Heart left ventricle (tissue), 16 donors: ENCODE measurements at places on chromosomes 11 and 22.

DNA sequence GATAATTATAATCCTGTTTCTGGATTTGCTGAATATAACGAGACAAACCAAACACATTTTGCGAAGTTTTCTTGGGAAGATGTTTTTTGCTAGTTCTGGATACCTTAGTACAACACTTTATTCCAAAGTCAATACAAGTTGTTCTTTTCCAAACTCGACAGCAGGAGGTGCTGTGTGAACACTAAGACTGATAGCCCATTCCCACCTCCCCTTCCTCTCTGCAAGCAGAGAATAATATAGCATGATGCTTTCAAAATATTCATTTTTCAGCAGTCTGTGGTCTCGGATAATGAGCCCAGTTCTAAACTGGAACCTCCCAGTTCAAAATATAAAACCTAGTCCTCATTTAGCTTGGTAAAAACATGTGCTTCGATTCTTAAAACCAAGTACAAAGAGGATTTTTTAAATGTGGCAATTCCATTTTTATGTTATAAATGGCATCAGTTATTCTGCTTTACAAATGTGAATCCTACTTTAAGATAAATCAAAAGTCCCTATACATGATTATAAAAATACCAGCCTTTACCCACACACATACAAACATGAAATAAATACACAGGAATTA lies 129.1 kb downstream of the DCDC1 start:
- no peak for DNase-seq

DNA sequence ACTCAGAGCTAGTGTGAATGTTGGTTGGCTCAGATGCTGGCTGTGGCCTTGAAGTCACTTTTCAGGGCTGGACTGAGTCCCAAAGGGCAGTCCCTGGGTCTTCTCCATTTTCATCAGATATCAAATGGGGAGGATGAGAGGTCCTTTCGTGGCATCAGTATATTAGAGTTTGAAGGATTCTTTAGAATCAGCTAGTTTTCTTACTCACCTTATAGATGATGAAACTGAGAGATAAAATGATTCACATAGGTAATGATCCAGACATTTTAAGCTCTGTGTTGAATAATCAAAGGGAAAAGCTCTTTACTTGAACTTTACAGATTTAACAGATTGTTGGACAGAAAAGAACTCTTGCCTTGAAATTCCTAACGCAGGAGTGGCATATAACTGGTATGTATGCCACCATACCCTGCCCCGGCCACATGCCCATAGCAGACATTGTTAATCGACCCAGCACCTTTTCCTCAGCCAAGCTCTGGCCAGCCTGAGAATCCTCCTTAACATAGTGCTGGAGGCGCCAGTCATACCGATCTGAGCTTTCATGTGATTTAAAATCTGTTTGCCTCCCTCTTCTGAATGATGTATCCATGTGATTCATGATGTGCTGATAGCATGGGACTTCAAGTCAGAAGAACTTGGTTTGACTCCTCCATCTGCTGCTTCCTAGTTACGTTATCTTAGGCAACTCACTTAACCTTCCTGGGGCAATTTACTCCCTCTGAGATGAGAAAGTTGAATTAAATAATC lies 60.0 kb downstream of the BARX2 start:
- DNase-seq, result no peak

GRCh38 chr11:130199792-130200191 lies 40.2 kb downstream of the ST14 start:
- DNase-seq, result no peak

DNA sequence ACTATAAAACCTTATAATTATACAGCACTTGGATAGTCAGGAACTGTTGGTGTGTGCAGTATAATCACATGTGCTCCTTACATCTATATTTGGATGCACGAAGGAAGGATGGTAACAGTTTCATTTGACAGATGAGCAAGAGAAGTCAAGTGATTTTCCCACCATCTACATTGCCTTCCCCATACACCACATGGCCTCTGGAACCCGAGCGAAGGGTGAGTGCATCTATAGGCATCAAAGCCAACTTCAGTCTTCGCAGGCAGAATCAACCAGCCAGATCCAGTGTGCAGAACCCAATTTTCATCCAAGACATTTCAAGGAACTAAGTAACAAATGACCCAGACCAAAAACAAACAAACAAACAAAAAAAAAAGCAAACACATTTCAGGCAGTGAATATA lies 85.1 kb upstream of the BLID start:
- no peak for DNase-seq

DNA sequence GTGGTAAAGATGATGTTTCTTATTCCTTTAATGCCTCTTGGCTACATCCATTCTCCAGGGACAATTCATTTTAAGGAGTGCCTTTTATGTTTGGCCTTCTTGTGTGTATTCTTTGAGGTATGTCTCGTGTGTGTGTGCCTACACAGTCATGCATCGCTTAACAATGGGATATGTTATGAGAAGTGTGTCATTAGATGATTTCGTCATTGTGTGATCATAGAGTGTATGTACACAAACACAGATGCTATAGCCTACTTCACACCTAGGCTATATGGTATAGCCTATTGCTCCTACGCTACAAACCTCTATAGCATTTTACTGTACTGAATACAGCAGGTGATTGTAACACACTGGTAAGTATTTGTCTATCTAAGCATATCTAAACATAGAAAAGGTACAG lies 23.0 kb downstream of the ZNF202 start:
- no peak for DNase-seq

DNA sequence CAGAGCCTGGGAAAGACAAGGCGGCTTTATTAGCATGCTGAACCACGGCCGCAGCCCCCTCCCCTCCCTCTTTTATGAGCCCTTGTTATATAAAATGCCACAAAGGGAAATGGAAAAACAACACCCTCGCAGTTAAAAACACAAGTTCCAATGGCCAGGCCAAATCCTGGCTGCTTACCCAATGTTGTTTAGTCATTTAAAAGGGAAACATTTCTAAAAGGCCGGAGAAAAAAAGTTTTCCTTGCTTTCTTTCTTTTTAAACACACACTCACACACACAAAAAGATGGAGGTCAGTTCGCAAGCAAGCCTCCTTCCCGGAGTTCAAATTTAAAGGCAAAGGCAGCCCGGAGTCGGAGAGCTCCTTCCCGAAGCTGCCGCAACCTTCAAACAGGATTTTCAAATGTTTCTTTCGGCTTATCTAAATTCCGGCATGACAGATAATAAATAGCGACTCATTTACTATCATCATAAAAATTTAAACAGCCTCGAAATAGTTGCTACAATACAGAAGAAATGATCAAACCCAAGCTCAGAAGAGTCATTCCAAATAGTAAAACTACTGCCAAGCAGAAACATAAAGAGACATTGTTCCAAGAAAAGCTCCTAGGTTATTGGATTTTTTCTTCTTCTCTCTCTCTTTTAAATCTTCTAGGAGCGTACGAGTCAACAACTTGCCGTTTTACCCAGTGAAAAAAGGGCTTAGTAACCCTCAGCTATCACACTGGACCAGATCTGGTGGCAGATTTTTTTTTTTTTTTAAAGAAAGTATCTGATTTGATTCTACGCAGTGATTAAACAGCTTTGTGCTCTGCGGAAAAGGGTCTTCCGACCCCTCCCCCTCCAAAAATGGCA lies 3.5 kb downstream of the PHF21B start:
- DNase-seq, result no peak

GRCh38 chr11:61369372-61370348 lies 7.5 kb downstream of the TMEM138 start:
- DNase-seq, result peak; percentile 36
